Activated CD4-positive, alpha-beta T cell treated with anti-CD3 and anti-CD28 coated beads, Interleukin-2, amount 50 U/mL, for 24 hours (primary cell): ENCODE measurements at places on chromosomes 11 and 22.

DNA sequence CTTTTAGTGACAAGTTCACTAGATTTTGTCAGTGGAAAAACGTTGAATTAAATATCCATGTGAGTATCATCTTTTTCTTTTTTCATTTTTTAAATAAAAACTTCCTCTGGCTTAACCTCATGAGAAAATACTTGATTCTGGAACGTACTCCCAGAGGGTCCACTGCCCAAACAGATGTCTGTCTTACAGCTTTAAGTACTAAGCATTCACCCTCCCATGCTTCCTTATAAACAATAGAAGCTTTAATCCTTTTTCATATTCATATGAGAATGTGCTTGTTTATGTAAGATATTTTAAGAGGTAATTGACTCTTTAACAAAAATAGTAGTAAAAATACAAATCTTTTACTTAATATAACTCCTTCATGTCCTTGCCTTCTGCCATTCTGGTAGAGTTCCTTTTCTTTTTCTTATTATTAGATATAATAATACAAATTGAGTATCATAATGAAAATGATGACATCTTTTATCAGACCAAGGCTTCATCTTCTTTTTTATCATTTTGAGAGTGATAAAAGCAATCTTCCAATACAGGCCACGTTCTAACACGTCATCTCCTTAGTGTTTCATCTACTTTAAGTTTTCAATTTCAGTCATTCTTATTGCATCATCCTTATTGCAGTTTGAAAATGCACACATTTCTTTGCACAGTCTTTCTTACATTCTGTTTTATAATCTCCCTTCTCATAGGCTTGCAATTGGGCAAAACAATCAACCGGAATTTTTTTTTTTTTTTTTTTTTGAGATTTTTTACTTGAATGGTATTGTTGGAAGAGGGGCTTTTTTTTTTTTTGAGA lies 69.5 kb upstream of the MYO18B start:
- DNase-seq, result no peak

- DNase-seq, result no peak
Measured at GRCh38 chr22:32261306-32261705, 6.2 kb upstream of the SLC5A4 start.

- no peak for DNase-seq
Measured at GRCh38 chr11:14422814-14423182, 63.8 kb upstream of the RRAS2 start.

DNA sequence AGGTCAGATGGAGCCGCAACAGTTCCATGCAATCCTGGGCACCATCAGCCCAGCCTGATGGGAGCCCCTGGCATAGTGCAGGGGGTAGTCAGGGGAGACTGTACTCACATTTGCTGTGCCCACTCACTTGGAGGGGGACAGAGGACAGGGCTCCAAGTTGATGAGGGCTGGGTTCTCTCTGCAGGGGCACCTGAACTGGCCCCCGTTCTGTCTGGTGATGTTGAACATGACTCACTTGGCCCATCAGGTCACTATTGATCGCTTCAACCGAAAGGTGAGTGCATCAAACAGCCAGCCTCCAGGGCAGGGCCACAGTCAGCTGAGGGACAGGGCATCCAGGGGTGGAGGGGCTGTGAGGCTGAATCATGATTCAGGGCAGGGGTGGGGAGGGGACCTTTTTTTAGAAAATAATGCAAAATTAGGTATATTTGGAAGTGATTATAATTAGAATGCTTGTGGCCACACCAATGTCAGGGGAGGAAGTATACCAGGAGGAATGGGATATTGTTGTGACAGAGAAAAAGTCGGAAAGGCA lies 66.4 kb downstream of the OTOG start:
- no peak for DNase-seq

GRCh38 chr11:93652679-93653078 lies 8.8 kb upstream of the CEP295 start:
- DNase-seq, result no peak

DNA sequence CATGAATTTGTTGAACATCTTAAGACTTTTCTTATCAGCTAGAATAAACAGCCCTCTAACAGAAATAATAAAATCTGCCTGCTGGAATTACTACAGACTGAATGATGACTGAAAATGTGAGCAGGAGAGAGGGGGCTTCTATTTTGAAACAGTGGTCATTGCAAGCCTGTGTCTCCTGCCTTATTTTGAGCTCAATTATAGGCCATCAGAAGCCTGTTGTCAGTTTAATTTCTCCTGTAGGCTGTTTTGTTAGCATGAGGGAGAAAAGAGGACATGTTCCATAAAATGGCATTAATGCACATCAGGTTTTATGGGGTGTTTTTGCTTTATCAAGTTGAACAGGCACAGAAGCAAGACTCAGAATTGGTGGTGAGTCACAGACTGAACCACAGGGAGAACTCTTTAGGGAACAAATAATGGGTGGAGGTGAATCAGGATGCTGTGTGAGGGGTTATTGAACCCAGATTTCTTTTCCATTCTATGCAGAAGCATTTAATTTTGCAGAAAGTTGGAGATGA lies 129.1 kb downstream of the PARVA start:
- DNase-seq, result no peak
